ENCODE measurements at places on chromosomes 6 and 20.

- DNase-seq: no peak
Measured at GRCh38 chr6:15952231-15953151, 176.4 kb upstream of the MYLIP start.

DNA sequence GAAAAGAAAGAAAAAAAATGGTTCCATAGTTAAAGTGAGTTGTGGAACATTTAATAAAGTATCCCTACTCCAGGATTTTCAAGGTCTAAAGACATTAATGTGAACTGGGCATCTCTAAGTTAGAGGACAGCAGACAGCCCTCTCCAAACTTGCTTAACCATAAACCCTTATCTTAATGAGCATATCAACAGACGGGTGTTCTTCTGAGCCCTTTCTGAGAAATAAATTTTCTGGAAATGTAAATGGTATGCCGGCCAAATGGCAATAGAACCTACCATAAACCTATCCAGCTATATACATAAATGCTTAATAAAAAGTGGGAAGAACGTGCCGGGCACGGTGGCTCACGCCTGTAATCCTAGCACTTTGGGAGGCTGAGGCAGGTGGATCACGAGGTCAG, 12.5 kb downstream of the SLC18B1 start:
- no peak for DNase-seq

DNA sequence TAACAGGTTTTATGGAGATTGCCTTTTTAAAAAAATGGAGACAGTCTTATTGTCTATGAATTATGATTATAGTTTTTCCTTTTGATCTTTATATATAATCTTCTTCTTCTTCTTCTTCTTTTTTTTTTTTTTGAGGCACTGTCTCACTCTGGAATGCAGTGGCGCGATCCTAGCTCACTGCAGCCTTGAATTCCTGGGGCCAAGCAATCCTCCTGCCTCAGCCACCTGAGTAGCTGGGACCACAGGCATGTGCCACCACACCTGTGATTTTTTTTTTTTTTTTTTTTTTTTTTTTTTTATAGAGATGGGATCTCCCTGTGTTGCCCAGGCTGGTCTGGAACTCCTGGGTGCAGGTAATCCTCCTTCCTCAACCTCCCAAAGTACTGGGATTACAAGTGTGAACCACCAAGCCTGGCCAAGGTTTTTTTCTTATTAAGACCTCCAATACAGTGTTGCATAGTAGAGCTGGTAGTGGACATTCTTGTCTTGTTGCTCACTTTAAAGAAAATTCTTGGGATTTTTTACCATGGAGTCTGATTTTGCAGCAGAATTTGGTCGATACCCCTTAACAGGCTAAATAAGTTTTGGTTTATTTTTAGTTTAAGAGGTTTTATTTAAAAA, 46.5 kb downstream of the STK4 start:
- no peak for DNase-seq

DNA sequence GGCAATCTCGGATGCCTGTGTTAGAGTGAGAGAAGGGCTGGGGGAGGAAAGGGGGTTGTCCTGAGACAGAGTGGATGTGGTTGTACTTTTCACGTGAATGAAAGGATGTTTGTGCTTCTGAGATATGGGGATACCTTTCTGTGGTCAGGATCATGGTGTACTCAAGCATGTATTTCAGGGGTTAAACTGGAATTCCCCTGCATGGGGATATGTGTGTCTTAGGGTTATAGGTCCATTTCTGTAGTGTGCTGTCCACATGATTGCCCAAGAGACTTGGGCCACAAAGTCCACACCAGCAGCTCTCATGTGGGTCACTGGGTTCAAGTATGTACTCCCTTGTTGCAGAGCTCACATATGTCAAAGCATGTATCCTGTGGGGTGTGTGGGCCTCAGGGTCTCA, 10.5 kb downstream of the SYNGAP1 start:
- no peak for DNase-seq

GRCh38 chr6:52535711-52536423, 41.0 kb downstream of the TRAM2 start:
- DNase-seq: no peak

GRCh38 chr6:24845578-24845977, 46.9 kb upstream of the ARMH2 start:
- no peak for DNase-seq

- DNase-seq: no peak
Measured at GRCh38 chr6:128370072-128370471, 150.3 kb downstream of the PTPRK start.

GRCh38 chr20:47506850-47507249, 5.2 kb downstream of the NCOA3 start:
- no peak for DNase-seq

DNA sequence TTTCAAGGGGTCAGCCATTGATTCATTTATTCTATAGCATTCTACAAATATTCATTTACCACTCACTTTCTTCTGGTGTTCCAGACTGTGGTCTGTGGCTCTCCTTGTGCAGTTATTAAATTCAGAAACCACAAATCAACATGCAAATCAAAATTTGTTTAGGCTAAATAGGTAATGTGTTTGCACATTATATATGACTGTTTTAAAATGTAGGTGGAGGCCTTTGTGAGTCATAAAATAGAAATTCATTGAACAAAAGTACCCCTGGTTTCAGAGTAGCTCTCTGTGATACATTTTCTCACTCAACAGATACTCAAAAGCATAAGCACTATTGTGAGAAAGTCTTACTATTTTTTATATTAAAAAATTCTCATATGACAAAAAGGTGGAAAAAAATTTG, 385.5 kb upstream of the TSHZ2 start:
- DNase-seq: no peak

DNA sequence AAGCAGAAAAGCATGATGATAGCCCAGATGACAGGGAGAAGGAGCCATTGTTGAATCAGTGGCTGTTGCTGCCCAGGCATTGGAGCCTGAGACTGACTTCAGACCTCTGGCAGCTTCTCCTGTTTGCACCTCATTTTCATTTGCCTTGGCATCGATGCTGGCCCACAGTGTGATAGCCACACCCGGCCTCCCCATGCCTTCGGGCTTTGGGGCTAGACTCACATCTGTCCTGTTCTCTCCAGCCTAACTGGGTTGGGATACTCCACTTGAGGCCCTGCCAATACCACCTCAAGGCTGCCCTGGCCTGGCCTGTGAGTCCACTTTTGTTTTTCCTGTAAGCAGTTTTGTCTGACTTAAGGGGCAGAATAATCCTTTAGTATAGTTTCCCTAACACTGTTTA, 140.4 kb downstream of the UST start:
- no peak for DNase-seq

- no peak for DNase-seq
Measured at GRCh38 chr20:37649676-37650370, 44.0 kb upstream of the CTNNBL1 start.

DNA sequence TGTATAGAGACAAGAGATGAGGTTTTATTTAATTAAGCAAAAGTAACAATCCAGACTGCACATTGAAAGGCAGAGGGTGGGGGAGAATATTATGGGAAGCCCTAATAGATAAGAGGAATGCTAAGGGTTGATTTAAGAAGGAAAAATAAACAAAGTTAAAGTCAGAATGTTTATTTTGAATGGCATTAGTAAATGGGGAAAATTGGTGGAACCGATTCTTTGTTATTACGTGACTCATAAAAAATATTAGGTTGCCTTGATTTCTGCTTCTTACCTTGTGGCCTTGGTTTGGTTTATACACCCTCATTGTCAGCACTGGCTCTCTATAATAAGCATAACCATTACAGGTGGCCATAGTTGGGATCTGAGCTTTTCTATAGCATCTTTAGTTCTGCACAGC, 674.8 kb upstream of the CITED2 start:
- no peak for DNase-seq

- DNase-seq: no peak
Measured at GRCh38 chr20:45919542-45920399, 7.8 kb upstream of the PLTP start.

- DNase-seq: no peak
Measured at GRCh38 chr6:108312605-108313004, 17.8 kb downstream of the AFG1L start.

DNA sequence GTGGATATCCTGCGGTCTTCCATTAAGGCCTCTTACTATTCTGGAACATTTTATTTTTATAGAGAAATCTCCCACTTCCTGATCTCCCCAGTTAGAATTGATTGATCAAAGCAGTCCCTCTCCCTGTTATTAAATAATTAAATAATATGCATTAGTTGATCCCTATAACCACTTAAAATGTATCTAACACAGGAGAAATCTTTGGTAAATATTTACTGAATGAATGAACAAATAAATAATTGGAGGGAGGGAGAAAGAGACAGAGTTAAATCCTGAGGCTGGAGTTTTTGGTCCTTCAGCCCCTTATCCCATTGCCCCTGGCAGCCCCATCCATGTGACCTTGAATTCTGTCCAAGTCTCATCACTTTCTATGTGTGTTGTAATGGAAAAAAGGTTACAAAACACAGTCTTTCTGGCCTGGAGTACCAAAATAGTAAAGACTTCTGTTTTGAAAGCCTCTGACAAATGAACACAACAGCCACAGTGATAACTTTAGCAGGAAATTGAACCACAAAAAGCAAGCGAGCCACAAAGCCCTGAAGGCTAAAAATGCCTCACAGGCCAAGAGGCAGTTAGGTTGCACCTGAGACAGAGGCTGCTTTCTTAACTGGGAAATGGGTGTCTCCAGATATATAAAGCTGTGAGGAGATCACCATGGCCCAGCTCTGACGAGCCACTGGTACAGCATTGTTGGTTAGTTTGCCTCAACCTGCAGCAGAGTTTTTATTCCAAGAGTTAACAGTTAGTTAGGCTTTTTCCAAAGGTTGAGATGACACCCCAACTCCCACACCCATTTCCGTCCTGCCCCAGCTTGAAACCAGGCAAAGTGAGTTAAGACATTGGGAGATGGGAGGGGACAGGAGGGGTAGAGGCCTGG, 11.3 kb downstream of the NT5E start:
- no peak for DNase-seq

DNA sequence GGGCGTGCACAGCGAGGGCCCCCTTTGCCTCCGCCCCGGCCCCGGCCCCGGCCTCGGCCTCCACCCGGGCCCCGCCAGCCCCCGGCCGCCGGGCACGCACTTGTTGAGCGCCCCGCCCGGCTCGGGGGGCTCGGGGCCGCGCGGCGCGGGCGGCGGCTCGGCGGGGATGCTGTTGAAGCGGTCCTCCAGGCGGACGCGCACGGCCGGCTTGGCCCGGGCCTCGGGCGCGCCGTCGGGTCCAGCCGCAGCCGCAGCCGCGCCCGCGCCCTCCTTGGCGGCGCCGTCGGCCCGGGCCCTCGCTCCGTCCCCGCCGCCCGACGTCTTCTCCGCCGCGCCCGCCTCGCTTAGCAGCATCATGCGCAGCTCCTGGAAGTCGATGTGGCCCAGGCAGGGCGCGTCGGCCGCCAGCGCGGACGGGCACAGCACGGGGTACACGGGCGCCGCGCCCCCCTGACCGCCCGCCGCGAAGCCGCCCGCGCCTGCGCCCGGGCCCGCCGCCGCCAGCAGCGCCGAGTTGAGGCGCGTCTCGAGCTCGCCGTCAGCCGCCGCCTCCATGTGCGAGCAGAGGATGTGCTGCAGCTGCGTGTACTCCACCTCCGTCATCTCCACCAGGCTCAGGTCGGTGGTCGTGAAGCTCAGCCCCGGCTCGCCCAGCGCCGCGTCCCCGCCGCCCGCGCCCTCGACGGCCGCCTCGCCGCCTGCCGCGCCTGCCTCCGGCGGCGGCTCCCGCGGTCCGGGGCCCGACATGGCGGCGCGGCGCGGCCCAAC, 514 bp downstream of the TCFL5 start:
- no peak for DNase-seq

DNA sequence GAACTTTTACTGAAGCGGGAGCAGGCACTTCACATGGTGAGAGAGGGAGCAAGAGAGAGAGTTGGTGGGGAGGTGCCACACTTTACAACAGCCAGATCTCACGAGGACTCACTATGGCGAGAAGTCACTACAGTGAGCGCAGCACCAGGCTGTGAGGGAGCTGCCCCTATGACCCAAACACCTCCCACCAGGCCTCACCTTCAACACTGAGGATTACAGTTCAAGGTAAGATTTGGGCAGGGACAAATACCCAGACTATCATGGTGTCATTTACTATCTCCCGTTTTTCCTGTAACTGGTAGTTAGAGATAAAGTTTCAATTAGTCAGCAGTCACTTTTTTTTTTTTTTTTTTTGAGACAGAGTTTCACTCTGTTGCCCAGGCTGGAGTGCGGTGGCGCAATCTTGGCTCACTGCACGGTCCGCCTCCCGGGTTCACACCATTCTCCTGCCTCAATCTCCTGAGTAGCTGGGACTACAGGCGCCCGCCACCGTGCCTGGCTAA, 7.8 kb downstream of the RBCK1 start:
- no peak for DNase-seq

DNA sequence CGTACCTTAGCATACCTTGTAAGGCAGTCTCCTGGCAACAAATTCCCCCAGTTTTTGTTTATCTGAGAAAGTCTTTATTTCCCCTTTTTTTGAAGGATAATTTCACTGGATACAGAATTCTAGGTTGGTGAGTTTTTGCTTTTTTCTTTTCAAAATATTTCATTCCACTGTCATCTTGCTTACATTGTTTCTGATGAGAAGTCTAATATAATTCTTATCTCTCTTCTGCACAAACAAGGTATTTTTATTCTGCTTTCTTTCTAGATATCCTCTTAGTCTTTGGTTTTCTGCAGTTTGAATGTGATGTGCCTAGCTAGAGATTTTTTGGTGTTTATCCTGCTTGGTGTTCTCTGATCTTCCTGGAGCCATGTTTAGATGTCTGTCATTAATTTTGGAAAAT, 57.7 kb upstream of the EZR start:
- DNase-seq: no peak

DNA sequence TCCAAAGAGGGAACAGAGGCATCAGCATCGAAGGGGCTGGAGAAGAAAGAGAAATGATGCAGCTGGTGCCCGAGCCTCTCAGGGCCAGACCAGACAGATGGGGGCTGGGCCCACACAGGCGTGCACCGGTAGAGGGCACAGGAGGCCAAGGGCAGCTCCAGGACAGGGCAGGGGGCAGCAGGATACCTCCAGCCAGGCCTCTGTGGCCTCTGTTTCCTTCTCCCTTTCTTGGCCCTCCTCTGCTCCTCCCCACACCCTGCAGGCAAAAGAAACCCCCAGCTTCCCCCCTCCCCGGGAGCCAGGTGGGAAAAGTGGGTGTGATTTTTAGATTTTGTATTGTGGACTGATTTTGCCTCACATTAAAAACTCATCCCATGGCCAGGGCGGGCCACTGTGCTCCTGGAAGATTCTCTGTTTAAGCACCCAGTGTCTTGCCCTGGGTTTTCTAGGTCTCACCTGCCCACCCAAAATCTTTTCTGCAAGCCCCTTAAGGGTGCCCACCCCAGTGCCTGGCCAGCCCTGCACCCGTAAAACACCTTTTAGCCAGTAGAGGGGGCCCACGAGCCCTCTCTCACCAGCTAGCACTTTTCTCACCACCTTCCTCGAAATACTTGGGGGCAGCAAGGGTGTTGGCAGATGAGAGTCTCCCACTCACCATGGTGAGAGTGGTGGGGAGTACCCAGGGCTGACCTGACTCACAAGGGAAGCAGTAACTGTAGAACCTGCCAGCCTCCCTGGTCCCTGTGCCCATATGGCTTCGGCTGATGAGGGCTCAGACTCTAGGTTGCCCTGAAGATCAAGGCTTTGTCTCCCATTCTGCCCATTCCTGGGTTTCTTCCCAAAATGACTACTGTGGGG, 35.7 kb upstream of the ID1 start:
- no peak for DNase-seq

GRCh38 chr6:41939848-41940758, 1.5 kb downstream of the CCND3 start:
- no peak for DNase-seq

GRCh38 chr6:133359256-133359655, 118.1 kb downstream of the EYA4 start:
- no peak for DNase-seq

GRCh38 chr6:37109714-37110499, 60.0 kb upstream of the PIM1 start:
- no peak for DNase-seq

GRCh38 chr6:27531772-27532459, 59.0 kb upstream of the ZNF184 start:
- no peak for DNase-seq

Data from activated CD8-positive, alpha-beta memory T cell treated with anti-CD3 and anti-CD28 coated beads for 48 hours (primary cell).